ENCODE measurements at places on chromosomes 12 and 14.
A peak's percentile ranks its signal among the peaks of the same experiment; 100 is the strongest.

- no peak for DNase-seq
Observed at GRCh38 chr14:24534286-24534685, 26.2 kb upstream of the CMA1 start.

GRCh38 chr14:103393070-103393469 lies 7.9 kb downstream of the MARK3 start:
- DNase-seq: no peak

- DNase-seq: no peak
Observed at GRCh38 chr12:76216585-76217472, 131.4 kb downstream of the BBS10 start.

DNA sequence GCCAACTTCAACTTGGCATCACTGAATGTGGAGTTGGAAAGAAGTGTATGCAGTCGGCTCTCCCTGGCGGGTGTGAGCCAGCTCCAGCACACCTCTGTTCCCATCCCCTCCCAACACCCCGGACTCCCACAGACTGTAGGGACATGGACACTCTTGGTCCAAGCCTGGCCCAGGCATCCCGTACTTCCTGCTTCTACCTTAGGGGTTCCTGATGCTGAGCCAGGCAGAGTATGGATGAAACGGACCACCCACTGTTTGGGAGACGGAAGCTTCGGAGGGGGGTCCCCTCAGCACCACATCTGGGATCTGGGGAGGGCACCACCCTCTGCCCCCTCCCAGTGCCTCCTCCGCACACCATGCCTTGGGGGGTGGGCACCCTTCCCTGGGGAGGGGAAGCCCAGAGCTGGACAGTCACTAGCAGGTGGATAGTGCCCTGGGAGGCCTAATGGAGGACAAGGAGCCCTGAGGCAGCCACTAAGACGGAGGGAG lies 62.0 kb downstream of the LGMN start:
- no peak for DNase-seq

DNA sequence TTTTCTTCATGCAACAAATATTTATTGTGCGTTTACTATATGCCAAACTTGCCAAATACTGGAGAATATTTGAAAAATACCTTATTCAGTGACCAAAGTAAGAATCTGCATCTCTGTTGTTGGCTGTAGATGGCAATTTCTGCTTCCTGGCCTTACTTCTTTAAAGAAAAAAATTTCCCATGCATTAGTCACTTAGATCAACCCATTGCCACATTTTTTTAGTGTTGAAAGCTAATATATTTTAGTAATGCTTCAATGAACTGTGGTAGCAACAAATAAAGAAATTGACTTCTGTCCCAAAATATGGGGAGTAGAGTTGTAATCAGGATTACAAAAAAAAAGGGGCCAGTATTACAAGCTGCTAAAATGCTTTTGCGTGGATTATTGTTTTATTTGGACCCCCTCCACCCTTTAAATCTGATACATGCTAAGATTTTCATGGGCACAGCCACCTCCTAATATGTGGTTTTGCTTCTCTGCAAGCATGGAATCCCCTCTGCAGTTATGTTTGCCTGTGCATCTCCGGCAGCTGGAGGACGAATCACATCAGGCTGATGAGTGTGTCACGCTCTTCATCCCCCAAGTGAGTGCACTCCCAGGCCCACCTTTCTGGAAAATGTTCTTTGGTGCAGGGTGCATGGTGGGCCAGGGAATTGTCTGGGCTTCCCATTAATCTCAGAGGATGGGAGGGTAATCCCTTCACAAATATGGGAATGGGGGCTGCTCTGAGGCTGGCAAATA lies 38.1 kb upstream of the PTCSC3 start:
- DNase-seq: no peak

DNA sequence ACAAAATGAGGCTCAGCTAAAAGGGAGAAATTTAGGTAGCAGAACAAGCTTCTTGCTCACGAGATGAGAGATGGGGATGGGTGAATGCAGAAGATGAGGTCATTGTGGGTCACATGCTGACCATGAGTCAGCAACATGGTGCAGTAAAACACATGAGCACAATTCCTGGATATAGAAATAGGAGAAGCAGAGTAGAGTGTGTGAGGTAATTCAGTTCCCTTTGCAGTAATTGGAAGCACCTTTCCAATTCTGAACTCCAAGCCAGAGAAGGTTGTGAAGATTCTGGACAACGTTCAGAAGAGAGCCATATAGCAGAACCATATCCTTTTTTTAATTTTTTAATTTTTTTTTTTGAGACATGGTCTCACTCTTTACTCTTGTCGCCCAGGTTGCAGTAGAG lies 62.0 kb upstream of the LMNTD1 start:
- no peak for DNase-seq

- no peak for DNase-seq
Observed at GRCh38 chr14:81009346-81009745, 53.9 kb downstream of the TSHR start.

GRCh38 chr12:115088328-115088994 lies 404.5 kb upstream of the TBX3 start:
- DNase-seq: peak; percentile 84

- DNase-seq: no peak
Observed at GRCh38 chr14:70755655-70756054, 53.7 kb downstream of the MAP3K9 start.

- no peak for DNase-seq
Observed at GRCh38 chr12:27913999-27914614, 58.4 kb downstream of the PTHLH start.

DNA sequence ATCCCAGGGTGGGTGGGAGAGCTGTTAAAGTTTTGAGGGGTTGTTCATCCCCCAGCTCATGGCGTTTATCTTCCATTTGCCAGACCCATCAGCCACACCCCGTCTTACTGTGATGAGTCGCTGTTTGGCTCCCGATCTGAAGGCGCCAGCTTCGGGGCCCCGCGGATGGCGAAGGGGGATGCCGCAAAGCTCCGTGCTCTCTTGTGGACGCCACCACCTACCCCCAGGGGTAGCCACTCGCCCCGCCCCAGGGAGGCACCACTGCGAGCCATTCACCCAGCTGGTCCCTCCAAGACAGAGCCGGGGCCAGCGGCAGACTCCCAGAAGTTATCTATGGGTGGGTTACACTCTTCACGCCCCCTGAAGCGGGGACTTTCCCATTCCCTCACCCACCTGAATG lies 5.7 kb downstream of the RITA1 start:
- DNase-seq: no peak

- DNase-seq: no peak
Observed at GRCh38 chr12:120784804-120785203, 59.2 kb downstream of the ACADS start.

- DNase-seq: no peak
Observed at GRCh38 chr12:131357920-131358319, 353.0 kb upstream of the SFSWAP start.

DNA sequence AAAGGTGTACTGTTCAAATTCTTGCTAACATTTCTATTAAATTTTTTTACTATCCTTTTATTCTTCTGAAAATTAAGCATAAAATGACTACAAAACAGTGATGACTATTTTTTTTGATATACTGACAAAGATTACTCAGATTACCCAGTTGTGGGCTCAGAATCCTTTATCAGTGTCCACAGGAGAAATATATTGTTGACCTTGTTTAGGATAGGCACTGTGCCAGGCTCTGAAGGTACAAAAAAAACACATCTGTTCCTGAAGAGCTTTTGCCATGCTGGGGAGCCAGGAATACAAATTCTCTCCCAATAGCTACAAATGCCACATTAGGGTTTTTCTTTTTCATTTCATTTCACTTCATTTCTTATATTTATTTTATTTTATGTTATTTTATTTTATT lies 26.9 kb upstream of the GCH1 start:
- no peak for DNase-seq

- DNase-seq: no peak
Observed at GRCh38 chr12:49201595-49202295, 12.9 kb upstream of the TUBA1A start.

- DNase-seq: peak; percentile 53
Observed at GRCh38 chr14:85426068-85426935, 103.6 kb upstream of the FLRT2 start.

DNA sequence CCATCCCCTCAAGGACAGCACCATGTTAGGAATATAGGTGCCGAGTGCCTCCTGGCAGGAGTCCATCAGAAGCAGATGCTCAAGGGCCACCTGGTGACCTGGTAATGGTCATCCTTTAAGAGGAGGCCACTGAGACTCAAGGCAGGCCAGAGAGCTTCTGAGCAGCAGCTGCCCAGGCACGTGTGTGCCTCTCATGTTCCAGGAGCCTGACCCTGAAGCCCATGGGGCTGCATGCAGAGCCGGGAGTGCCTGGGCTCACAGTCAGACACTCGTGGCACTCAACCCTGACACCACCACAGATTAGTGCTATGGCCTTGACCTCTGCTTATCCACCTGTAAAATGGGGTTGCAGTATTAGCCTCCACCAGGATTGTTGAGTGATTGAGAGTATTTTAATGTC lies 45.6 kb downstream of the C14orf132 start:
- DNase-seq: no peak

GRCh38 chr12:8655421-8655820 lies 7.2 kb downstream of the MFAP5 start:
- DNase-seq: no peak

DNA sequence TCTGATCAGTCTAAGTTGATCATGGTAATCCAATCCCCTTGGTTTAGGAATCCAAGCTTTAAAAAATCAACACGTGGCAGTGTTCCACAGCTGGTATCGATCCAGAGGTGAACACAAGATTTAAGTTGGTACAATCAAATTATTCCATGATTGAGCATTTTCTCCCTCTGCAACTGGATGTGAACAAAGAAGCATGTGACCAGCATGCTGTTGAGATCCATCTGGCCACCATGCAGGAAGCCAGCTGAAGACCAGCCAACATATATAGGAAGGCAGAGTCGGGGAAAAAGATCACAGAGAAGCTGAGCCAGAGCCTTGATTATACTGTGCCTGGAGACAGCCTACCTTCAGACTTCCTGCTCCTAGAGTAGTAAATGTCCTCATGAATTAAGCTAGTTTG lies 158.3 kb downstream of the SEC23A start:
- DNase-seq: no peak

GRCh38 chr14:77478796-77479195 lies 19.8 kb downstream of the ISM2 start:
- no peak for DNase-seq

DNA sequence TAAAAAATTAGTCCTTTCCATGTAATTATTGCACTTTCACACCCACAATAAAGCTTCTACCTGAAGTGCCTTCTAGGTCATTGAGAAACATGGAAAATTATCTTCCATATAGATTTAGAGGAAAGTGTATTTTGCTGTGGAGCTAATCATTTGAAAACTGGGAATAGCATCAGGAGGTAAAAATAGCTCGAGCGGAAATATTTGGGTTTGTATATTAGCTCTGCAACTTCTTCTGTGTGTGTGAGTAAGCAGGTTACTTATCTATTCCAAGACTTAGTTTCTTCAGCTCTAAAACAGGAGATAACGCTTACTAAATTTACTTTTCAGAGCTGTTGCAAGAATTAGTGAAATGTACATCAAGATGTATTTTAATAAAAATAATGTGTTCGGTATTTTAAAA lies 95.0 kb upstream of the MON2 start:
- DNase-seq: no peak

DNA sequence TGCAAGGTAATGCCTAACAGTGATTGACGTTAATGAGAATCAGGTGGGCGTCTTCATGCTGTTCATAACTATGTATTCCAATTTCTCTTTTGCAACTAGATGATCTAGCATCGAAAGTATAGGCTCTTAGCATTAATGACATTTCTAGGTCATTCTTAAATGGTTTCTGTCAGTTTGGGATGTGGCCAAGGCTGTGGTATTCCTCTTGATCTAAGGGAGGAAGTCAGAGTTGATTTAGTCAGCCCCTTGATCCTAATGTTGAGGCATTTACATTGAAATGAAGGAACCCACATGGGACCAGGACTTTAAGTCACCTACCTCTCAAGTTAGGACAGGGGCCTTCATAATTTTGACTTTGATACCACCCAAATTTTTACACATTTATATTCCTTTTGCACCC lies 448.1 kb downstream of the NPAS3 start:
- no peak for DNase-seq

- peak; percentile 91 for DNase-seq
Observed at GRCh38 chr12:104215638-104216297, at the start of gene TXNRD1. TXNRD1 (plus strand) TSS chr12:104215779; CDS start chr12:104215803, 24 bp downstream.

DNA sequence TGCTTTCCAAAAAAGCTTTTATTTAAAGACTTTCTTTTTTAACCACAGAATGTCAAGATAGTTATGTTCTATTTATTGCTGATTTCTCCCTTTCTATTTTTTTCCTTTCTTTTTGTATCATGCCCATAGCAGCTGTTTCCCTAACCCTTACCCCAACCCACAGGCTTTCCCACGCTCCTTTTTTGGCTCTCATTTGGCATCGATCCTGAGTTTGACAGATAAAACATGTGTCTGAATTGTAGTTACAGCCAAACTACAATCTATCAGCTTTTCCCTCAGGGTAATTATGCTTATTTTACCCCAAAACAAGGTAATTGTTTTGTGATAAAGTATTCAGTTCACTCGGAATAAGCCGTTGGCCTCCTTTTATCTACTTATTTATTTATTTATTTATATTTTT lies 46.7 kb downstream of the PDE3A start:
- DNase-seq: no peak

GRCh38 chr12:119176267-119177055 lies 2.3 kb upstream of the HSPB8 start:
- DNase-seq: peak; percentile 81

GRCh38 chr14:73935666-73936065 lies 14.2 kb downstream of the FAM161B start:
- DNase-seq: no peak

DNA sequence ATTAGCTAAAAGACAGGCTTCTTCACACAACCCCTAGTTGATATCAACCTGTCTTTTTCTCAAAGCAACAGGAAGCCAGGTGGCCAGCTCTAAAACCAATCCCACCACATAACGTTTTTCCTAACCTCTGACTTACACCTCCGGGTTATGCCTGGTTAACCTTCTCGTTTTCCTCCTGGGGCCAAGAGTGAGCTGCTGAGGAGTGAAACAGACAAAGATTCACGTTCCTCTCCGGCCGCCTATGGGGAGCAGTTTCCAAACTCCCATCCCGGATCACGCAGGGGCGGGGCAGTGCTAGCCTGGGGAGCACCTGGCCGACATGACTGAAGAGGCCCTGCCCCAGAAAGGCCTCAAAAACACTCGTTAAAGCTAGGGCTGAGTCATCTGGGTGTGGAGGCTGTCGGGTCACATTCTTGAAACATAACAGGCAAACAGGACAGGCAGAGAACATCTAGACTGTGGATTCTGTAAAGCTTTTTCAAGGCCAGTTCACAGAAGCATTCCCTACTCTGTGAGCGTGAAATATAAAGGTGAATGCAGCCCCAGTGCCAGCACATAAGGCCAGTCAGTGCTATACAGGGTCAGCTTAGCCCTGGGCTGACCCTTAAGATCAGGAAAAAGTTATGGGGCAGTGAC lies 25.9 kb upstream of the LGALS3 start:
- peak; percentile 78 for DNase-seq

DNA sequence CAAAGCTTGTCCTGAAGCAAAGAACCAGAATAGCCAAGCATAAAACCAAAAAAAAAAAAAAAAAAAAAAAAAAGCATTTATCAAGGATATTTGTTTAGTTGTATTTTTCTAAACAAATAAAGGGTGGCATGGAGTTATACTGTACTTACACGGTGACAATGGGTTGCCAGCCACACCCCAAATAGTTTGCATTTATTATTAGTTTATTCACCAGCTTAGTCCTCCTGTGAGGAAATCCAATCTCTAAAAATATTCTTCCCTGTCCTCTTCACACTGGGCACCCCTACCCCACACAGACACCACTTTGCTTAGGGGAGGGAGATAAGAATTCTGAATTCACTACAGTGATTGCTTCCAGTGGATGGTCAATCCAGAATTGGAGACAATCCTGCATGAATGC lies 18.9 kb downstream of the PLEKHG7 start:
- no peak for DNase-seq

GRCh38 chr14:59438195-59438647 lies 27.0 kb downstream of the GPR135 start:
- DNase-seq: no peak
